ENCODE measurements at places on chromosomes 11 and 22.

GRCh38 chr22:42547562-42547961 is 6.2 kb upstream of the SERHL2 start:
- no peaks in the 10 kb centered on the region for H3K27me3 ChIP-seq
- H3K4me3 ChIP-seq, result no peak overlapping the region
- no peak overlapping the region for H3K27ac ChIP-seq
- peaks cover 4% of the 10 kb centered on the region for H3K4me1 ChIP-seq
- no peaks in the 10 kb centered on the region for H3K36me3 ChIP-seq

DNA sequence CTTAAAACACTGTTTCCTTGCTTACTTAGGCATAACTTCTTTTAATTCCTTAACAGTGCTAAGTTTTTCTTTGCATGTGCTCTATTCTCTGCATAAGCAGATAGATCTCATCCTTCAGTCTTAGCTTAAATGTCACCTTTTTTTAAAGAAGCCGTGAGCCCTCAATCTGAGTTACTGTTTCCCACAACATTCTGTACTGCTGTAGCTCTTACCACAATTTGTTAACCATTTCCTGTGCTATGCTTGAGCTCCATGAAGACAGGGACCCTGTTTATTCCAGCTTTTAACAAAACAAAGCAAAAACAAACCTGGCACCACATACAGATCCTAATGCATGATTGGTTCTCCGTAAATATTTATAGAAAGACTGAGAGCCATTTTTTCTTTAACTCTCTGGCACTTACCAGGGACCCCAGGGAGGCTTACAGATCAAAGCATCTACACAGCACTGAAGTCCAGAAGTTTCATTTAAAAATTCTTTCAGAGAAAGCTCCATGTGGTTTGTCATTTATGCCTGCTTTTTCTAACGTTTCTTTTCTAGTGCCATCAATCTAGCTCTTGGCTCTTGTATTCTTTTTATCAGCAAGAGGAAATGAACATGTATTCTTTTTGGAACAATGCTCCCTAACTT is 74.9 kb downstream of the DYNC2H1 start:
- no peak for DNase-seq
- H3K36me3 ChIP-seq, result peaks cover 3% of the 10 kb centered on the region
- no peaks in the 10 kb centered on the region for H3K27me3 ChIP-seq
- H3K27ac ChIP-seq, result peak overlapping the region; percentile 12
- no peak overlapping the region for H3K4me3 ChIP-seq

- peaks cover 8% of the 10 kb centered on the region for H3K4me1 ChIP-seq
- DNase-seq, result no peak
- H3K27me3 ChIP-seq, result no peaks in the 10 kb centered on the region
- no peak overlapping the region for H3K27ac ChIP-seq
- no peaks in the 10 kb centered on the region for H3K36me3 ChIP-seq
- no peak overlapping the region for H3K4me3 ChIP-seq
These were observed 7.0 kb downstream of the DRD4 start for GRCh38 chr11:643849-644738.

DNA sequence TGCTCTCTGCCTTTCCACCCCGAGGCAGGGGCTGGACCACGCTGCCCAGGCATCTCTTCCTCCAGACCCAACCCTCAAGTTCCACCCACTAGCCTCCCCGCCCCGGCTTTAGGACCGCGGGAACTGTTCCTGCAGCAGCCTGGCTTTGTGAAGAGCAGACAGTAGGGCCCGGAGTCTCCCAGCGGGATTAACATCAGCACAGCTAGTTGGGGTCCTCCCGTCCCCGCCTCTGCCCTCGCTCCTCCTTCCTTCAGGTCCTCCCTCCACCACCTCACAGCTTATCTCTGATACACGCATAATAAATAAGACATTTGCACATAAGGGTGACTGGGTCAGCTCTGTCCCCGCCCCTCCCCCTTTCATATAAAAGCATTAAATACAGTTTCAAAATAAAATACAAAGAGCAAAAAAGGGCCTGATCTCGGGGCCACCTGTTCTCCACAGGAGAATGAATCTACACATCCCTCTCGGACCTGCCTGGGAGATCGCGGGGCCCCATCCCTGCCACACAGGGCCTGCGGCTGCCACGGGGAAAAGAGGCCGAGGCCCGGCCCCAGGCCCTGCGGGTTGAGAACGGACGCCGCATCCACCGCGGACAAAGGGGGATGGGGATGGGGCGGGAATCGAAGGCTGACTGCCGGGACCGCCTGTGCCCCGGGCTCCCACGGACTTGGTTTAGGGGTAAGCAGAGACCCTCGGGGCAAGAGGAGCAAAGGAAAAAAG is 6.5 kb downstream of the ZFTA start:
- H3K27ac ChIP-seq, result no peak overlapping the region
- no peaks in the 10 kb centered on the region for H3K27me3 ChIP-seq
- H3K4me3 ChIP-seq, result no peak overlapping the region
- peaks cover 3% of the 10 kb centered on the region for H3K36me3 ChIP-seq

DNA sequence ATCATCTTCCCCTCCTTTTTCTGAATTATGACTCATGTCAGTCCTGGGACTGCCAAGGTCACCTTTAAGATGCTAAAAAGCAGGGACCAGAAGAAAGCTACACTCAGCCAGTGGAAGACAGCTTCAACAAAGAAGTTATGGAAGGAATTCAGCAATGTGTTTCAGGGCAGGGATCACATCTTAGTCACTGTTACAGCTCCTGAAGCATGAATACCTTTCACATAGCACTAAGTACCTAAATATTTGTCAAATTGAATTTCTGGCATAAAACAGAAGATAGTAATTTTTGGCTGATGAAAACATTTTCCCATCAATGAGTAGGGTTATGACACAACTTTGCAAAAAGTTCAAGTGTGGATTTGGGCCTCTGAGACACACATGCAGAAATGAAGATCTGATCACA is 5.2 kb downstream of the DDB1 start:
- H3K4me1 ChIP-seq, result peaks cover 46% of the 10 kb centered on the region
- no peak for DNase-seq
- H3K36me3 ChIP-seq, result peaks cover 1% of the 10 kb centered on the region
- H3K27ac ChIP-seq, result no peak overlapping the region
- no peaks in the 10 kb centered on the region for H3K27me3 ChIP-seq

DNA sequence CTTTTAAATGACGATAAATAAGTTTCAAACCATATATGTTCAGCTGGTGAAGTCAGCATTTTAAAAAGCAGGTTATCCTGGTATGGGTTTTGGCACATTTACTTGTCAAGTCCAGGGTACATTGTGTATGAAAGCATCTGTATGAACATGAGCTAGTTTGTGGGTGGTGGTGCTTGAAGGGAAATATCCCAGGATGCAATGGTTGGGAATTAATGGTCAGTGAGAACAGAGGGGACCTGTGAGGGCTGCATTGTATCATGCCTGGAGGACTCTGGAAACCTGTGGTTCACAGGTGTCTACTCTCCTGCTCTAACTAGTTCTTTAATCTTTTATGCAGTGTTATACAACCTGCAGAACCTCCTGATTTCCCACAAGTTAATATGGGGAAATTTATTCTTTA is 5.8 kb downstream of the DEPDC7 start:
- H3K27me3 ChIP-seq, result no peaks in the 10 kb centered on the region
- peaks cover 32% of the 10 kb centered on the region for H3K4me1 ChIP-seq
- peak overlapping the region; percentile 61 for H3K27ac ChIP-seq
- peaks cover 6% of the 10 kb centered on the region for H3K36me3 ChIP-seq
- DNase-seq, result no peak

GRCh38 chr11:14904745-14905103 is 12.7 kb upstream of the CYP2R1 start:
- H3K4me3 ChIP-seq, result peak overlapping the region; percentile 97
- peak; percentile 83 for DNase-seq
- peaks cover 44% of the 10 kb centered on the region for H3K4me1 ChIP-seq
- H3K36me3 ChIP-seq, result no peaks in the 10 kb centered on the region
- H3K27me3 ChIP-seq, result no peaks in the 10 kb centered on the region

DNA sequence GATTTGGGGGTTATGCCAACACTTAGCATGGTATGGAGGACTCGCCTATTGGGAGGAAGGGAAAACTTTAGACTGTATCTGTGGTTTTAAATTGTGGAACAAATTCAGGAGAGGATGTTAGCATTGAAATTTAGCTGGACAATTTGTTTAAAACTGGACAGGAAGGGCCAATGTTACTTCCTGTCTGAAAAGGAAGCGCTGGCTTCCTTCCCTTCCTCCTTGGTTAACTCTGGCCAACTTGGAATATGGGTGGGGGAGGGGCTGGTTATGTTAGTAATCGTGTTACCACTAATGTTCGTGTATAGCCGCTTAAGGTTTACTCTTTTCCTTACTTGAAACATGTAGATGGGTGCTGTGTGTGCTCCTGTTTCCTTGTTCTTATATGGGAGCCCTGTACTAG is 13.9 kb downstream of the CTNND1 start:
- peaks cover 19% of the 10 kb centered on the region for H3K4me1 ChIP-seq
- DNase-seq, result no peak
- H3K27ac ChIP-seq, result no peak overlapping the region
- no peak overlapping the region for H3K4me3 ChIP-seq

DNA sequence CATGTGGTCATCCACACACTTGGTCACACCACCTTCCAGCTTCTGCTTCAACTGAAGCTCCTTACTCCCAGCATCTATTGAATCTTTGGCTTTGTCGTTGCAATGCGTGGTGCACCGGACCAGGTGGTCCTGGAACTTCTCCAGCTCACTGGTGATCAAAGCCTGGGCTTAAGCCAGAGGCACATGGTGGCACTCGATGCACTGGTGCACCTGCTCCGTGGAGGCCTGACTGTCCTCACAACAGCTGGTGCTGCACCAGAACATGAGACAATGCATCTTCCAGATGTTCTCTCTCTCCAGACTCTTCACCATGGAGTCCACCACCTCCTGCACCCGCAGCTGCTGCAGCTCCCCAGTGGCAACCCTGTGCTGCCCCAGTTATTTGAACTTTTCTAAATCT is 56.0 kb downstream of the CELSR1 start:
- no peak for DNase-seq
- H3K27me3 ChIP-seq, result peaks cover 26% of the 10 kb centered on the region
- H3K27ac ChIP-seq, result no peak overlapping the region
- peaks cover 6% of the 10 kb centered on the region for H3K4me1 ChIP-seq

- H3K4me1 ChIP-seq, result no peaks in the 10 kb centered on the region
- H3K27ac ChIP-seq, result no peak overlapping the region
- H3K36me3 ChIP-seq, result no peaks in the 10 kb centered on the region
- H3K4me3 ChIP-seq, result no peak overlapping the region
- DNase-seq, result no peak
These were observed 33.2 kb upstream of the CEP126 start for GRCh38 chr11:101881586-101881985.

DNA sequence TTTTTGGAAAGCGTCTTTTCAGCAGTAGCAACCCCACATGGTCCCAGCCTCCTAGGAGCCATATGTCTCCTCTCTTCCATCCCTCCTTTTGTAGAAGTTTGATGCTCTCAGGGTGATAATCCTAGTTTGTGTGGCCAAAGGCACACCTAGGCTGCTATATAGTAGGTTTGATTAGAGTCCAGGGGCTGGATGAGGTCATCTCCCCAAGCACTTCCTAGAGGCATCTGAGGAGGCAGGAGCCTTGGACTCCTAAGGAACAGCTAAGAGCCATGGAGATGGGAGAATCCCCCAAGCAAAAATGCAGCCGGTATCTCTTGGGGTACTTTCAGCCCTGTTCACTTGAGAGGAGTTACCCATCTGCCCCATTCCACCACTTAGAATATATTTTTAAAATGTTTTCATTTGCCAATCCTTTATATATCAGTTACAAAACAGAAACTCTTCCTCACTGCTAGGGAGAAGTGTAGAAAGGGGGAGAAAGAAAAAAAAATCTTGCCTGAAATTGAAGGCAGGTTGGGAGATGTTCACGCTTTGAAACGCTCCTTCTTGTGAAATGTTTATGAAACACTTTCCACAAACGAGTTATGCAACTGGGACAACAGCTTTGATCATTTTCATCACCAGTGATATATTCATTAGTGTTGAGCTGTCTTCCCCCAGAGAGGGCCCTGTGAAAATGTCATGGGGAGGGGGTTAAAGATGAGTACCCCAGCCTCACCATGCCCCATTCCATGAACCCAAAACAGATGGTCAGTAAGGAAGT is 31.9 kb upstream of the TLCD5 start:
- DNase-seq, result no peak
- no peaks in the 10 kb centered on the region for H3K4me1 ChIP-seq
- peaks cover 35% of the 10 kb centered on the region for H3K27me3 ChIP-seq

GRCh38 chr22:46815896-46816731 is 53.7 kb downstream of the TBC1D22A start:
- no peak overlapping the region for H3K27ac ChIP-seq
- peaks cover 37% of the 10 kb centered on the region for H3K36me3 ChIP-seq
- H3K27me3 ChIP-seq, result no peaks in the 10 kb centered on the region
- DNase-seq, result no peak
- H3K4me3 ChIP-seq, result no peak overlapping the region

DNA sequence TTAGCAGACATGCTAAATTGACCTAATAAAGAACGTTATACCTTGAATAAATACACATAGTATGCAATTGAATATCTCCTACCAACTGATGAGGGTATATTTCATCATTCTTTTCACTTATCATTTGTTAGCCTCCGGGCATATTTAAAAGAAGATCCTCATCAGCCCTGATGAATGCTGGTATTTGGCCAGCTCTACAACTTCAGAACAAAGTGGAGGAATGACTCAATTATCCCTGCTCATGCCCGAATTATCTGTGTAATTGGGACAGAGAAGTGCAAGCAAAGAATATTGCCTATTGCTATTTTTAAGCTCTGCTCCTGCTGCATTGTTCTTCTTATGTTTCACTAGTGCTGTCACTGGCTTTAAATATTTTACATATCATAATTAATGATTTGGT is 622.1 kb downstream of the METTL15 start:
- H3K4me3 ChIP-seq, result no peak overlapping the region
- H3K27ac ChIP-seq, result no peak overlapping the region
- DNase-seq, result no peak
- no peaks in the 10 kb centered on the region for H3K4me1 ChIP-seq
- H3K36me3 ChIP-seq, result no peaks in the 10 kb centered on the region
- no peaks in the 10 kb centered on the region for H3K27me3 ChIP-seq

DNA sequence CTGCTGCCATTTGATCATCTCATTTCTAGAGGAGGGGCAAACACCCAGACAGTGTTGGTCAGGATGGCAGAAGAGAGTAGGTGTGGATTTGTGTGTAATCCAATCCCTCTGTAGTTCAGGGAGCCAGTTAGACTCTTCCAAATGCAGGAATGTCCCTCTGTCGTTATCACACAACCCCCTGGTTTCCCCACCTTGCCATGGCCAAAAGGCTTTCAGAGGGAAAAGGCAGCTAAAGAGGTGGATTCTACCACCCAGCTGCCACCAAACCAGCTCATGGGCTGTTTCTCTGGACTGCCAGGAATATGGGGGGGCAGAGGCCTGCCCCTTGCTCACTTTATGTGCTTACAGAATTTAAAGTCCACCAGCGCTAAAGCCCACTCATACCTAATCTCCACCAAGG is 18.1 kb downstream of the TSKU start:
- no peak overlapping the region for H3K27ac ChIP-seq
- H3K4me3 ChIP-seq, result no peak overlapping the region
- H3K27me3 ChIP-seq, result peaks cover 9% of the 10 kb centered on the region
- DNase-seq, result no peak
- H3K36me3 ChIP-seq, result no peaks in the 10 kb centered on the region

GRCh38 chr11:44842220-44842619 is 108.5 kb downstream of the TP53I11 start:
- H3K4me1 ChIP-seq, result no peaks in the 10 kb centered on the region
- H3K27me3 ChIP-seq, result no peaks in the 10 kb centered on the region
- no peak overlapping the region for H3K4me3 ChIP-seq
- H3K27ac ChIP-seq, result no peak overlapping the region
- DNase-seq, result no peak
- peaks cover 20% of the 10 kb centered on the region for H3K36me3 ChIP-seq

- no peaks in the 10 kb centered on the region for H3K4me1 ChIP-seq
- peaks cover 3% of the 10 kb centered on the region for H3K27me3 ChIP-seq
- DNase-seq, result no peak
- no peak overlapping the region for H3K27ac ChIP-seq
These were observed 45.0 kb upstream of the FTH1 start for GRCh38 chr11:62012451-62012831.

- H3K27me3 ChIP-seq, result peaks cover 69% of the 10 kb centered on the region
- H3K4me1 ChIP-seq, result peaks cover 48% of the 10 kb centered on the region
- H3K4me3 ChIP-seq, result no peak overlapping the region
These were observed 2.5 kb downstream of the ROBO3 start for GRCh38 chr11:124867700-124868099.

All from naive thymus-derived CD8-positive, alpha-beta T cell (primary cell).